ENCODE measurements at places on chromosomes 12 and 14. TPM values are rescaled to one million over a fixed set of nuclear protein-coding genes. Genes with fewer than 3 reads are reported as not detected.

ALKBH1 gene
- total RNA-seq: 6.4 TPM

CCND2 gene
- 88.8 TPM for total RNA-seq

PDZRN4 gene
- total RNA-seq: 4.0 TPM

DNA sequence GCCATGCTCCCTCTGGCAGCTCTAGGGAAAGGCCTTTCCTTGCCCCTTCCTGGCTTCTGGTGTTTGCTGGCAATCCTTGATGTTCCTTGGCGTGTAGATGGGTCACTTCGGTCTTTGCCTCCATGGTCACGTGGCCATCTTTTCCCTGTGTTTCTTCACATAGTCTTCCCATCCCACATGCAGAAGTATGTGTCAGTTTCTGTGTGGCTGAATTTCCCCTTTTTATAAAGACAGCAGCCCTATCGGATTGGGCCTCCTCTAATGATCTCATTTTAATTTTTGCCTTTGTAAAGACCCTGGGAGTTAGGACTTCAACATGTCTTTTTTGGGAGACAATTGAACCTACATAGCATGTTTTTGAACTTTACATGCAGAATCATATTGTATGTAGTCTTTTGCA is 107.2 kb upstream of the FGD4 start:
- no peak for DNase-seq

DNA sequence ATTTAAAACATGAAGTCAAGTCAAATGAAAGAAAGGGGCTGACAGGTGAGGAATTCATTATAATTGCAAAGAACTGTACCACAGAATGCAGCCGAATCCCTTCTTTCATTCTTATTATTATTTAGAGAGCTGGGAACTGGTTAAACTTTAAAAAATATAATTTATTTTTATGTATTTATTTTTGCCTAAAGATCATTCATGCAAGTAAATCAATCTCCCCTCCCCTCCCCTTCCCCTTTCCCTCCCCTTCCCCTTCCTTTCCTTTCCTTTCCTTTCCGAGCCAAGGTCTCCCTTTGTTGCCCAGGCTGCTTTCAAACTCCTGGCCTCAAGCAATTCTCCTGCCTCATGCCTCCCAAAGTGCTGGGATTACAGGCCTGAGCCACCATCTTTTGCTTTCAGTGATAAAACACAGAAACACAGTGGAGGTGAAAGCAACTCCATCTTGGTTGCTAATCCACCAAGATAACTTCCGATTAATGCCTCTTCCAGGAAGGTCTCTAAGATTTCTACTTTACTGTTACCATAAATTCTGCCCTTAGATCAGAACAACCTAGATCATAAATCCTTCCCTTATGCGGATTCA is 6.0 kb upstream of the UBC start:
- DNase-seq: no peak

GRCh38 chr12:132399092-132400010 is 70.0 kb upstream of the GALNT9 start:
- no peak for DNase-seq

DNA sequence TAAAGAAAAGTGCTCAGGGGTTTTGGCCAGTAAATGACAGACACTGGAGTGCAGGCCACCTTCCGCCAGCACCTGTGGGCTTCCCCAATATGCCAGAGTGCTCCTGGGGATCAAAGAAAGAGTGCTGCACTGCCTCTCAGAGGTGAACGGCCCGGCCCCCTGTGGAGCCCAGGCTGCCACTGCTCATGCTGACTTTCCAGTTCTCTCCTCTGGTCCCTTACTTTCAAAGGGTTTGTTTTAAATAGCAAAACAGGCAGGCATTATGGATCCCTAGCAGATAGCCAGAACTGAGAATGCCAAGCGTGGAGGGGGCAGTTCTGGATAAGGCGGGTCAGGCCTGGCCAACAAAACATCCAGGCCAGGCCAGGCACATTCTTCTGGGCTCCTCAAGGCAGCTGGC is 59.6 kb downstream of the MDM2 start:
- DNase-seq: no peak

DNA sequence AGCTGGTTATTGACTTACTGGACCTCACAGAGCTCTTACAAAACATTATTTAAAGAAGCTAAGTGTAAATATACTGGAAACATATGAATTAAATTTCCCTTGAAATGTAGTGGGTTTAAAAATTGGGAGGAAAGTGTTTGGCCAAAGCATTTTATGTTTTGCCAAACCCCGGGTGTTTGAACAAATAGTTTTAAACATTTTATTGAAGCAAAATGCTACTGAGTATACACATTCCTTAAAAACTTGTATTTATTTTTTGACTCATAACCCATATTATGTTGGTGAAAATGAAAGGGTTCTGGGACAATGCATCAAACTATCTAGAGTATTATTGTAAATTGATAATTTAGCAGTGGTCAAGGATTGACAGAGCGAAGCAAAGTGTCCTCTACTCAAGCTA is 1048.5 kb downstream of the SLC6A15 start:
- DNase-seq: no peak

DNA sequence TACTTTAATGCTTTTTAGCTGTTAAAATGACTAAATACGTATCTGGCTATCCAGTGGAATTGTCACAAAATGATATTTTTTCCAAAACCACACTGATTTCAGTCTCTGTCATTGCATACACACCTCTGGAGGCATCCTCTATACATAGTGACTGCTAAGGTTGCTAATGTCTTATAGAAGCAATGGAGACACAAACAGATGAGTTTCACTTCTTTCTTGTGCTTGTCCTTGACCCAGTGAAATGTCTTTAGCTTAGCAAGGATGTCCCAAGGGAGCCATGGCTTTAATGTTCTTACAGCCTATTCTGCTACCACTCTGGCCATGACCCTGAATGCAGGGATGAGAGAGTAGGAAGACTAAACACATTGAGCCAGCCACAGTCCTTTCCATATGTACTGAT is 90.3 kb downstream of the TPH2 start:
- no peak for DNase-seq

ATP2B1 gene
- 31.8 TPM for total RNA-seq

- DNase-seq: no peak
Measured at GRCh38 chr12:102394200-102394599, 86.2 kb downstream of the IGF1 start.

DNA sequence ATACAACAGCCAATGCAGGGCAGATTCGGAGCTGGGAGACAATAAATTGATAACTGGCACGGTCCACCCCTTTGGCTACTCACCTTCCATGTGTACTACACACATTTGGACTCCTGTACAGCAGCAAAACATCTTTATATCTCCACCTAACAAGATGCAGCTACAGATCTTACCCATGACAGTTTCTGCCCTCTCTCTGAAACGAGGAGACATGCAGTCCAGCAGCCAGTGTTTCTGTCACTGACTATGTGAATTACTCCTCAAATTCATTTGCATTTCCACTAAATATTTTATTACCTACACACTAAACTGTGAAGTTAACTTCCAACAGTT is 58.7 kb upstream of the BEGAIN start:
- DNase-seq: no peak

TEAD4 gene
- 13.0 TPM for total RNA-seq

DNAI7 gene
- total RNA-seq: 1.2 TPM

DNA sequence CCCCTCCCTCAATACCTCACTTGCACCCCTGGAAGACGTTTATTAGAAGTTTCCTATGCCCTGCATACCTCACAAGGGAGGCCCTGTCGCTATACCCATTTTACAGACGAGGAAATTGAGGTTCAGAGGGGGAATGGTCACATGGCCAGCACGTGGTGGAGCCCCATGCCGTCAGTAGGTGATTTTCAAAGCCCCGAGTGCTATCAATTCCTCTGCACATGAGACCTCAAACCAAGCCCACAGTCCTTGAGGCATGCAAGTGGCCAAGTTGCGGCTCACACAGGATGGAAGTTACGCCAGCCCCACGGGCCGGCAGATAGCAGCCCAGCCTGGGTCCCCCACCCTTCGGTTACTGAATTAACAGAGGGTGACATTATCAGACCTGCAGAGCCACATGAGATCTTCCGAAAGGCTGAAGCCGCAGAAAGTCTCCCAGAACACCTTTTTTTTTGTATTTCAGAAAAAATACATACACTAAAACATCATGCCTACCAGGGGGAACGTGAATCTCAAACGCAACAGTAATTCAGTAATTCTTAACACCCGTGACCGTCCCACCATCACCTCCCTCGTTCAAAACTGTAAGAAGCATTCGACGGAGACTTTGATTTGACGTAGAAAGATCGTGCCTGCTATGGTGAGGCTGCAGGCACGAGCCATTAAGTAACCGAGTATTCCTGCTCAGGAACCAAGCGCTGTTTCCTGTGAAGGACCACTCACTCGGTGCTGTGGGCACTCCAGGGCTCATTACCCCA is 129.0 kb downstream of the RFLNA start:
- DNase-seq: no peak

ACOT6 gene
- not detected for total RNA-seq

DNA sequence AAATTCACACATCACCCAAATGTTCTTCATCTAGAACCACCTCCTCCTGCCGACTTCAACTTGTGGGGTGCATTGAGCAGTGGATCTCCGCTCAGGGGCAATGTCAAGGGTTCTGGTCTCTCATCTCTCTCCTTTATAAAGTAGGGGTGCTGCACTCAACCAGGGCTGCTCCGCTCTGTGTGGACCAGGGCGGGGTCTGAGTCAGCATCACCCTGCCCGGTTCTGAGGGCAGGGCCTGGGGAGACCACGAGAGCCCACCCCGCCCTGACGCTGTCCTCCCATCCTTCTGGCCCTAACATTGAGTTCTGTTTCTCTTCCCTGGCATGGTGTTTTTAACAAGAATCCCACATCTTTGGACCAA is 311.6 kb upstream of the DIO3 start:
- peak; percentile 63 for DNase-seq

DNA sequence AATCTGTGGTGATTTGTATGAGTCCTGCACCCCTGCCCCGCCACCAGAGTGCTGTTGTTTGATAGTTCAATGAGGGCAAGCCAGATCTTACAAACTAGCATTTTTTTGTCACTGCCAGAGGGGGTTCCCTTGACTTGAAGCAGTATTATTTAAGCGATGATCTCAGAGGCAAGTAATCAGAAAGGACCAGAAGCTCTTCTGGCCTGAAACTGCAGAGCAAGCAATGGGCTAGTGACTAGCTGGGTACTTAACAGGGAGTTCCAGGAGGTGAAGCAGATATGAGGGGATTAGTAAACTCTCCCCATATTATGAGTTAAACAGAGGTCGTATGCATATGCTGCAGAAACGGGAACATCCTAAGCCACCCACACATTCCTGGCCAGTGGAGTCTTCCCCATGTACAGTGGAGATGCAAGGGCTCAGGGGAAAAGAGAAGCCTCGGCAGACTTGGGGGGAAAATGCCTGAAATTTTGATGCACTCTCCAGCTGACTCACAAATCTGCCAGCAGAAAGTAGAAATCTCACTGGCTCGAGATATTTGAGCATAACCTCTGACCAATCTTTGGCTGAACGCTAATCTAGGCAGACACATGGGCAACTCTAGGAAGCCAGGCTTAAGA is 8.3 kb upstream of the CRACR2A start:
- DNase-seq: no peak

IL26 gene
- not detected for total RNA-seq

ASCL1 gene
- total RNA-seq: not detected

SALL2 gene
- total RNA-seq: 3.7 TPM

FBXO34 gene
- 44.4 TPM for total RNA-seq

DNA sequence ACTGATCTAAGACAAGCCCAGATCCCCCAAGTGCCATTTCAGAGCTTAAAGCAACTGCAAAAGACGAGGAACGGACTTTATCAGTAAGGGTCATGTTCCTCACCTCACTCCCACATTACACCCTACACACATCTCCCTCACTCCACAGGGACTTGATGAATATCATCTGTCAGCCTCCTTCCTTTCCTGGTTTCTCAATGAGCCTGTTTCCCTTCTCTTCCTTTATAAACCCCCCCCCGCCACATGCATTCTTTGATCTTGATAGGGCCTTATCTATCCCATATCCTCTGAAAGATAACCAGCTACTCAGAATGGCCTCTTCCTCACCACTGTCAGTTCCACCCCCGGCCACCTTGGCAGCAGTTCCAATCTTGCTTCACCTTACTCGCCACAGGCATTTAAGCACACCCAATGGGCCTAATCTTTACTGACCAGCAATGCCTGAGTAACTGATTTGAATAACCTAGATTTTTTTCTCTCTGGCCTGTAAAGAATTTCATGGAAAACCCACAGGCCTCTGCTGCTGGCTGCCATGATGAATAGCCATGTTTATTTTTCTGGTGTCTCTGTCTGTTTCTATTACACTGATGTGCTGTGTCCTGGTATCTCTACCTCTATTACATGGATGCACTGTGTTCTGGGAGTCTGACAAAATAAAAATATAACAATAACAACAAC is 138.7 kb downstream of the PHLDA1 start:
- DNase-seq: no peak

FAM90A1 gene
- not detected for total RNA-seq

DNA sequence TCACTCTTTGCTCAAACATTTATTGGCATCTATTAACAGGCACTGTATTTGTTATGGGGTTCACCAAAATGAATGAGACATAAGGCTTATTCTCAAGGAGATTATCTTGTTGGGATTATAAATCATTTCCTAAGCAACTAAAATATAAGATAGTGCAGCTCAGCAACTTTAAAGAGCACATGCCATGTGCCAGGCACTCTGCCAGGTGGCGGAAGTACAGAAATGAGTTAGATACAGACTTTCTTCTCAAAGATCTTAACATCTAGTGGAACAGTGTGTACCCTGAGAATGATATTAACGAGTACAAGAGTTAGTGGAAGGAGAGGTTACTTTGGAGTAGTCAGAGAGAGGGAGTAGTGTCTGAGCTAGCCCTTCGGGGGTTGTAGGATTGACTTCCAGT is 28.4 kb upstream of the TOMM20L start:
- DNase-seq: no peak

GRCh38 chr12:100185361-100185894 is 15.2 kb upstream of the ACTR6 start:
- no peak for DNase-seq

CMA1 gene
- not detected for total RNA-seq
